ENCODE measurements at places on chromosomes 2 and 18.
A peak's percentile ranks its signal among the peaks of the same experiment; 100 is the strongest.

DNA sequence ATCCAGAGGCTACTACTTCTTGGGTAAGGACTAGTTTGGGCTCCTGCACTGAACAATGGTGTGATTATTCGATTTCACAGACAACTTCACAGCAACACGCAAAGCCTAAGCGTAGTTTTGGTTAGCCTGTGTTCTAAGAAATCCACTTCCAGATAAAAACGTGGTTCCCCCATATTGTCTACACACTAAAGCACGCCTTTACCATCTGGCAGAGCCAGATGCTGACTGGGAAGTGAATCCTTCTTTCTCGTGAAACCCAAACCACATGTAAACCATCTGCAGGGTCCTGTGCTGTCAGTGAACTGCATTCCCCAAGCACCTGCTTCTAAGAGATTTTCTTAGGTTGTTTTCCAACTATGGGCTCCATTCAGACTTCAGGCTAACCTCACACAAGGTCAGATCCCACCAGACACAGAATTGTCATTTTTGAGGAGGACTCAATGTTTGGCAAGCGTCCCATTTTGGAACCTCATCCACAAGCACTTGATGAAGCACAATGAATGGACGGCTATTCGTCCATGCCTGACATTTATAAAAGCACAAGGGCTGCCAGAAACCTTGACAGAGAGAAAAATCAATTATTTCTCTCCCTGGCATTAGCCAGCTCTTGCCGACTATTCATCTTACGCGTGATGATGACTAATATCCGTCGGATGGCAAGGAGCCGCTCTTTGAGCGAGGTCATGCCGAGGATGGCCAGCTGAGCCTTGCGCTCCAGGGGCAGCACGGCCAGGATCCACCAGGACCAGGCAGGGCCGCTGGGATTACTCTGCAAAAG lies 38.4 kb downstream of the LONRF2 start:
- DNase-seq = no peak

GRCh38 chr2:191701696-191702095 lies 23.8 kb downstream of the NABP1 start:
- DNase-seq = no peak

DNA sequence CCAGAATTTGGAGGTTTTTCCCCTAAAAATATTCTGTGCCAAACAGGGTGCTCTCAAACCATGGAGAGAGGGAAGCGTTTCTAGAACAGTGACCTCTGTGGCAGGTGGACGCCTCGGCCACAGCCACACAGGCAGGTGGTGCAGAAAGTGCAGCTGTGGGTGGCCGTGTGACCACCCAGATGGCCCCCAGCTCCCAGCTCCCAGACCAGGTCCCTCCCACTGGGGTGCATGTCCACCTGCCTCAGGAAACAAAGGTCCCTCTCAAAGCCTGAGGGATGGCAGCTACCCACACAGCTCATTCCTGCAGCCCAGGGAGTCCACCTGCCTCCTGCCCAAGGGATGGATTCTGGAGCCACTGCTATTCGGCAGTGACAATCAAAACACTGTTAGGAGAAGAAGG lies 74.5 kb upstream of the PXDN start:
- no peak for DNase-seq

- DNase-seq = no peak
Observed at GRCh38 chr2:65583061-65583460, 150.7 kb upstream of the SPRED2 start.

GRCh38 chr2:127146820-127147502 lies 40.0 kb upstream of the BIN1 start:
- no peak for DNase-seq

- no peak for DNase-seq
Observed at GRCh38 chr2:215878476-215879063, 134.8 kb downstream of the MREG start.

GRCh38 chr18:3914109-3914508 lies 464.1 kb downstream of the TGIF1 start:
- DNase-seq = no peak

GRCh38 chr2:232981356-232981755 lies 31.7 kb downstream of the NGEF start:
- DNase-seq = no peak

GRCh38 chr2:97988722-97989121 lies 7.0 kb downstream of the TMEM131 start:
- DNase-seq = no peak

DNA sequence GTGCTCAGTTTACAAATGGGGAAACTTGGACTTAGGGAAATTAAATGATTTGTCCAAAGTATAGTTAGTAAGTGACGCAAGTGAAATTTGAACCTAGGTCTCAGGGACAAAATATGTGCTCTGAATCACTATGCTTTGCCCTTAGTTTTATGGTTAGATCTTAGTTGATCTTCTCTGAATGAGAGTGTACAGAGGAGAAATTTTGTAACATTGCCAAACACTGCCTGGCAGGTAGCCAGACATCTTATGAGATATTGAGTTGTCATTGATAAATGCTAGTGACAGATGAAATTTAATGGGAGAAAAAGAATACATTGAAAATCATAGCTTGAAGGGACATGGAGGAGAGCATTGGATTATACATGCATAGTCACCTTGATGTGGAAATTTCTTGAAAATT lies 91.4 kb downstream of the GALNT1 start:
- DNase-seq = peak; percentile 58

DNA sequence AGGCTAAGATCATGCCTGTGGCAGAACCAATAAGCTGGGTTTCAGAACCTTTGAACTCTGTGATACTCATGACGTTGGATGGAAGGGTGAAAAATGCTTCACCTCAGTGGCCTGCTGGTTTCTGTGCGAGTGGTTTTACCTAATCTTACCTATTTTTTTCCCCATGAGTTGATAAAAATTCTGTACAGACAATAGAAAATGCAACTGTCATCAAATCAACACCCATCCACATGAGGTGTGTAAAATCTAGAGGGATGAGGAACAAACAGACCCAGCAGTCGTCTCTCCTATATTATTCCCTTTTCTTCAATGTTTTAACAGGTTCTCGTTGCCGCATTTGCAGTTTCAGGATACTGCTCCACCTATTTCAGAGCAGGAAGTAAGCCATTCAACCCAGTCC lies 67.3 kb downstream of the PRKRA start:
- DNase-seq = no peak

DNA sequence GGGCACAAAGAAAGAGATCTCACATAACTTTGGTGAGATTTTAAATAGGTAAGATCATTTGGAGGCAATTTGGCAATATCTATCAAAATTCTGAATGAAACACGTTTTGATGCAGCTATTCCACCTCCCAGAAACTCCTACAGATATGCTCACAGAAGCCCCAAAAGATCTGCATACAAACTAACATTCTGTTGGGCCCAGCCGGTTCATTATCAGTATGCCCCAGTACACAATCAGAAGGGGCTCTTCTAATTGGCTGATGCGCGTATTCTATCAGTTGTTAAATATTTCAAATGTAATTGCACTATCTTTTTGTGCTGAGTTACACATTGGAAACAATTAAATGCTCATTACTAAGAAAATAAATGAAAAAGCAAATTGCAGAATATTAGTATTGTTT lies 7.1 kb upstream of the TGIF1 start:
- DNase-seq = no peak

DNA sequence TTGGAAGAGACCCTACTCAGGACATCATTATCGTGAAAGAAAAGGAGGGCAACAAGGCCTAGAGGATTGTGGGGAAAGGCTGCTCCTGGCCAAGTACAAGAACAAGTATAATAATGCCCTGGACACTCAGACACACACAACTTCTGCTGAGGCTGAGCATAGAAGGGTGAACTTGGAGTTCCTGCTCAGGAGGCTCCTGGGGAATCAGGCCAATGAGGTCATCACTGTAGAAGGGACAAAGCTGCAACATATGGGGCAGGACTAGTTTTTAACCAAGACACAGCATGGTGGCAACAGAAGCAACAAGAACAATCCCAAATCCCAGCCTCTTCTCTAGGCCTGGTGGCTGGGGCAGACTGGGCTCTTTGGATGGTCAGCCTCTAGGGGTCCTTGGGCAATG lies 102.6 kb downstream of the POLR1A start:
- DNase-seq = no peak

DNA sequence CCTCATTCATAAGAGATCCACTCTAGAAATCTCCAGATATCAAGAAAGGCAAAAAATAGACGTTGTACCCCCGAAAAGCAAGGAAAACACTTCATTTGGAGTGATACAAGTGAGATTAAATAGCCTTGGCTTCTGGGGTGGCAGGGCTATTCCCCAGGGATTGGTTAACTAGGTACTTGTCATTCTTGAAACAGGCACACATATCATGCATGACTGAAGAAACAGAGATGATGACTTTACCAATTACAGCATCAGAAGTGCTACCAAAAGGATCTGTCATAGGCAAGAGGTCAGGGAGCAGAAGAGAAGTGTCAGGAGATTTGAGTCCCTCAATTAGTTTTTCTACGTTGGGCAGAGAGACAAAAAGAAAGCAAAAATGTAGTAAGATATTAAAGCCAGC lies 45.2 kb upstream of the NFU1 start:
- peak; percentile 6 for DNase-seq

DNA sequence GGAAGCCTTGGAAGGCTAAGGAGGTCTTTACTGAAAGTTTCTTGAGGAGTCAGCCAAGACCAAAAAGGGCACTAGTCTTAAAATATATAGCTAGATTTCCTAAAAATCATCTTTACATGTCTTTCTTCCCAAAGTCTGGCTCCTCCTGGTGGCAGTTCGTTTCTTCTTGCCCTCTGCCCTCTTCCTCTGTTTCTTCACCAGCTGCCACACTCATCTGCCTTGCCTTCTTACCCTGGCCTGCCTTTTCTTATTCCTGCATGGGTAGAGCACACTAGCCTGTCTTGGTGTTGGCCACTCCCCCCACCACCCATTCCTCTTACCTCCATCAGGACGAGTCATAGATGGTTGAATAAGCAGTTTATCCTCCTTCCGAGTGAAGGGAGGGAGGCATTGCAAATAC lies 129.8 kb downstream of the RAPGEF4 start:
- no peak for DNase-seq

GRCh38 chr2:39649511-39649910 lies 16.2 kb upstream of the TMEM178A start:
- no peak for DNase-seq

DNA sequence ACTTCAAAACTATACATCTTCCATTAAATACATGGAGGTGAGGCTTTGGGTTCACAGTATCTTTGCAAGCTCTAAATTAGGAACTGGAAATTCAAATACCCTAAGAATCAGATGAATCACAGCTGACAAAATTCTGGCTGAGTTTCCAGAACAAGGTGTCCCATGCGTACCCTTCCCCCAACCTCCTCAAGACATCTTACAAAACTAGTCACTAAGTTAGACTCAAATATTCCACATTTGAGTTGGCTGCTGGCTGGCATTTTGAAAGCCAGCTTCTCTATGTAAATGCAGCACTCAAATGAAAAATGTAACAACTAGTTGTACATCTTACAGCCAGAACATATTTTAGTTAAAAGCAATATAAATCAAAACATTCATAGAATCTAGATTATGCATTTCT lies 131.0 kb upstream of the ARL5A start:
- no peak for DNase-seq

GRCh38 chr2:124339709-124340108 lies 314.6 kb downstream of the CNTNAP5 start:
- DNase-seq = no peak

DNA sequence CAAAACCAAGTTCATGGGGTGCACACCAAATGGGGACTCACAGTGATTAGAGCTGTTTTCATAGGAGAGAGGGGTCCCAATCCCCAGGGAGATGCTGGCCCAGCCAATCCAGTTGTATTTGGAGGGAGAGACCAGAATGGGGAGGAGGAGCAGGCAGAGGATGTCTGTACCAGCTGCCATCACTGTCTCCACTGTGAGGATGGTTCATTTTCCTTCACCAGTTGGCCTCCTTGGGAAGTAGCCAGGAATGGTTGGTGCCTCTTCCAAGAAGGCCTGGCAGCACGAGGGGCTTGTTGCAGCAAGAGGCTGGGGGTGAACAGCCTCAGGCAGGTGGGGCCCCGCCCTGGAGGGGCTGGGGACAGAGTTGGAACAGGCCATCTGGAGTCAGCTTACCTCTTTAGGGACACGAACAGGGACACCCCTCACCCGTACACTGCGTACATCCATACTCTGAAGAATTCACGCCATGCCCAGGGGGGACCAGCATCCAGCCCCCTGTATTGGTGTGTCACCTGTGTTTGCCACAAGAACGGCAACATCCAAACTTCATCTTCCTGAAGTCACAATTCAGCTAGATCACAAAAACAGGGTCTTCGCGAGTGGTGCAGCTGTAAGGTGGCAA lies 161.7 kb upstream of the ZNF236 start:
- no peak for DNase-seq

DNA sequence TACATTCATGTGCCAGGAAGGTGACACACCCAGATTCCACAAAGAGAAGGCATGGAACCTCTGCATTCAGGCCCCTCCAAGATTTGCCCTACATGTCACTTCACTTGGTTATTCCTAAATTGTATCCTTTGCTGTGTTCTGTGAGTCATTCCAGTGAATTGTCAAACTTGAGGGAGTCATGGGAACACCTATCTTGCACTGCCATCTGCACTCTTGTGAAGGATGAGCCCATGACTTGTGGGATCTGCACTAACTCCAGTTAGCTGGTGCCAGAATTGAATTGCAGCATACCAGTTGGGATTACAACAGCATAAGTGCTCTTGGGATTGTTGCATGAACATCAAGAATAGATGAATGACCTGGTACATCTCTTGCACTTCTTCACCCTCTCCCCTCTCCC lies 1288.0 kb upstream of the ZEB2 start:
- DNase-seq = no peak

DNA sequence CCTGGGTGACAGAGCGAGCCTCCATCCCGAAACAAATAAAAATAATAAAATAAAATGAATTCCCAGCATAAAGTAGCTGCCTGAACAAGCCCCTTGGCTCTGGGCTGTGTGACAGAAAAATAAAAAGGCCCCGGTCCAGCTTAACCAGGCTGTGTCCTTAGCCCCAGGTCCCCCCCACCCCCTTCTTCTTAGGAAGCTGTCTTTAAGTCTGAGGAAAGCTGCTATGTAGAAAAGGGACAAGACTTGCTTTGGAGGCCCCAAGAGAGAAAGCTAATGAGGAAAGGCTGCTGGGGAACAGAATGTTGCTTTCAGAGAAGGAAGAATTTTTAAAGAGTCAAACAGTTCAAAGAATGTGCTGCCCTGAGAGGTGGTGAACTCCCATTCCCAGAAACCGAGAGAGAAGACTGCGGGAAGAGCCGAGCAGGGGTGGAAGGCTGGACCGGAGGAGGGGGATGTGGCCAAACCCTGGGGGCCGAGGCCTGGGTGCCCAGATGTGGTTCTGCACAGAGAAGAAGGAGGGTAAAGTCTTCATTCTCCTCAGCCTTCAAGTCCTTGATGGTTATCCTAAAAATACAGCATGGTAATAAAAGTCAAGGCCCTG lies 61.9 kb downstream of the CENPO start:
- no peak for DNase-seq

DNA sequence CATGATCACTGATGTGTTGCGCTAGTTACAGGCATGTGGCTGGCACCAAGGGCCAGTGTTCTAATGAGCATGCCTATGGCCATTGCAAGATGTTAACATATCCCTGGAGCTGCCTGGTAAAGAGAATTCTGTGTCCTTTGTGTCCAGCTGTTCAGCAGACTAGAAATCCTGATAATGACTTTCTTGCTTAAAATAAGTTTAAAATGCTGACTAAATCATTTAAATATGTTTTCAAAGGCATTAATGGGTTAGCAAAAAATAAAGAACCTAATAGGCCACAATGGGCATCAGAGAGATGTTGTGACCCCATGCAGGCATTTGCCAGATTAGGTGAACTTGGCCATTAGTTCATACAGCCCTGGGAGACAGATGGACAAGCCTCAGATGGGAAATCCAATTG lies 67.5 kb downstream of the GPR39 start:
- DNase-seq = no peak

- peak; percentile 48 for DNase-seq
Observed at GRCh38 chr2:60463249-60463648, 90.2 kb downstream of the BCL11A start.
